Liver (tissue), 10 donors: ENCODE measurements at places on chromosomes 16 and 17. TPM values are rescaled to one million over a fixed set of nuclear protein-coding genes. Genes with fewer than 3 reads are reported as not detected.

Gene PRAC1
- total RNA-seq = not detected

Gene SMIM36
- total RNA-seq = not detected

Gene LRRC37A3
- total RNA-seq = 4.5 TPM

GRCh38 chr16:66705790-66706505 is 9.4 kb upstream of the CMTM4 start:
- H3K27ac ChIP-seq = peak overlapping the region; percentile 76
- H3K27me3 ChIP-seq = no peaks in the 10 kb centered on the region

DNA sequence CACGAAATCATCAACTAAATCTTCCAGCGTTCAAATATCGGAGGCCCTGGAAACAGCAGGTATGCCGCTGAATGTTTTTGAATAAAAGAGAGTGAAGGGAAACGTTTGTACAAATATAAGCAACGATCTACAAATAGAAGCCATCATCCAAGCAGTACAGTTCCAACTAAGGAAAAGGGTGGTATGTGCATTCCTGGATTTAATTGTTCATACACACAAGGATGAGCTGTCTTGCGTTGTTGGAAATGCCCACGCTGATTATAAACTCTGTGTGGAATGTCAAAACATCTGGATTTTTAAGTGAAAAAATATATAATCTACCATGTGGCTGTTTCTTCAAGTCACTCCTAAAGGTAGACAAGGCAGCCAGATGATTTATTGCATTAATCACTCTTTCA is 191.8 kb upstream of the HSBP1 start:
- no peak for DNase-seq
- peaks cover 5% of the 10 kb centered on the region for H3K27me3 ChIP-seq

GRCh38 chr16:88507231-88507743 is 54.2 kb downstream of the ZFPM1 start:
- H3K27me3 ChIP-seq = no peaks in the 10 kb centered on the region
- no peak overlapping the region for H3K27ac ChIP-seq
- H3K36me3 ChIP-seq = peaks cover 6% of the 10 kb centered on the region
- H3K4me3 ChIP-seq = no peak overlapping the region
- DNase-seq = no peak

DNA sequence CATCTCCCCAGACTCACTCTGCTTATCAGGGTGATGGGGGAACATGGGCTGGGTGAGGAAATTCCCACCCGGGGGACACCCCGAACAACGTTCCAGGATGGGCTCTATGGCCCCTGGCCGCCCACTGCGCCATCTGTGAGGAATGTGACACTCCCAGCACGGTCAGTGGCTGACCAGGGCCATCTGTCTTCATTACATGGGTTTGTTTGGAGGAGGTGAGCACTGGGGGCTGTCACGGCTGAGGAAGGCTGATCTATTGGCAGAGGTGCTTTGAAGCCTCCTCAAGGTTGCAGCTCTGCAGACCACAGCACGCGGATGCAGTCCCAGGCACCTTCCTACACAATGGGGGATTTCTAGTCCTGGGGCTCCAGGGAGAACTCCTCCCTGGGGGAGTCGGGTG is 214.1 kb upstream of the FOXF1 start:
- no peak overlapping the region for H3K4me3 ChIP-seq
- H3K4me1 ChIP-seq = no peaks in the 10 kb centered on the region
- no peak for DNase-seq
- no peak overlapping the region for H3K27ac ChIP-seq

GRCh38 chr17:13746404-13746803 is 144.7 kb upstream of the HS3ST3A1 start:
- H3K4me3 ChIP-seq = no peak overlapping the region
- no peaks in the 10 kb centered on the region for H3K36me3 ChIP-seq
- no peak for DNase-seq
- no peaks in the 10 kb centered on the region for H3K4me1 ChIP-seq

- peak; percentile 35 for DNase-seq
- no peaks in the 10 kb centered on the region for H3K27me3 ChIP-seq
- H3K27ac ChIP-seq = no peak overlapping the region
- no peaks in the 10 kb centered on the region for H3K36me3 ChIP-seq
- H3K4me3 ChIP-seq = no peak overlapping the region
- peaks cover 9% of the 10 kb centered on the region for H3K4me1 ChIP-seq
Observed at GRCh38 chr17:18950944-18951905, 740 bp upstream of the SLC5A10 start.

DNA sequence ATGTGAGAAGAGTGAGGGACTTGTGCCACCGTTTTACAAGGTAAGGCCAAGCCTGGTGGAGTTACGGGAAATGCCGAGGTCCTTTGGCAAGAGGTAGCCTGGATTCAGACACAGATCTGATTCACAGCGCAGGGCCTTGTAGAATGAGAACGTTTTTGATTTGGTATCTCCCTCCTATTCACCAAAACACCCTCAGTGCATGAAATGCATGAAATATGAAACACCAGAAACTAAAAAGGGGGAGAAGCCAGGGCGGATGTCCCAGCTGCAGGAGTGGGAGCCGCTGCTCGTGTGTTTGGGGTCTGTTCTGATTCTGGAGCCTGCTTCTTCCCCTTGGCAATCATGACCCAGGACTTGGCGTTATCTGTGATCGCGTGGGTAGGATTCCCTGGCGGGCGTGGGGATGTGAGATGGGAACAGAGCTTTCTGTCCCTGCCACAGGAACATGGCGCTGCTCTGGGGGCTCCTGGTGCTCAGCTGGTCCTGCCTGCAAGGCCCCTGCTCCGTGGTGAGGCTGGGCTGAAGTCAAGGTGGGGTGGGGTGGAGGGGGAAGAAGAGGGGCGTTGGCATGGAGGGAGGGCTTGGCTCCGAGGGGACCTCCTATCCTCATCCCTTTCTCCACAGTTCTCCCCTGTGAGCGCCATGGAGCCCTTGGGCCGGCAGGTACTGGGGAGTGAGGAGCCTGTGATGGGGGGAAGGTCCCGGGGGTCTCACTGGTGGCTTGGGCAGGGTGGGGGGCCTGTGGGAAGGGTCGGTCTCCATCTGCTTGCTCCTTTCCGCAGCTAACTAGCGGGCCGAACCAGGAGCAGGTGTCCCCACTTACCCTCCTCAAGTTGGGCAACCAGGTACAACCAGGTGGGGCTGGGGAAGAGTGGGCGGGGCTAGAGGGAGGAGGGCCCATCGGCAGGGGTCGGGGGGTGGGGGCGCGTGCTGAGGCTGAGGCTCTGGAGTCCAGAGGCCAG is 2.2 kb downstream of the SERPINF2 start:
- DNase-seq = peak; percentile 69
- peak overlapping the region; percentile 58 for H3K4me3 ChIP-seq
- peaks cover 3% of the 10 kb centered on the region for H3K36me3 ChIP-seq
- H3K27me3 ChIP-seq = no peaks in the 10 kb centered on the region
- H3K4me1 ChIP-seq = peaks cover 23% of the 10 kb centered on the region
- H3K27ac ChIP-seq = peak overlapping the region; percentile 79

DNA sequence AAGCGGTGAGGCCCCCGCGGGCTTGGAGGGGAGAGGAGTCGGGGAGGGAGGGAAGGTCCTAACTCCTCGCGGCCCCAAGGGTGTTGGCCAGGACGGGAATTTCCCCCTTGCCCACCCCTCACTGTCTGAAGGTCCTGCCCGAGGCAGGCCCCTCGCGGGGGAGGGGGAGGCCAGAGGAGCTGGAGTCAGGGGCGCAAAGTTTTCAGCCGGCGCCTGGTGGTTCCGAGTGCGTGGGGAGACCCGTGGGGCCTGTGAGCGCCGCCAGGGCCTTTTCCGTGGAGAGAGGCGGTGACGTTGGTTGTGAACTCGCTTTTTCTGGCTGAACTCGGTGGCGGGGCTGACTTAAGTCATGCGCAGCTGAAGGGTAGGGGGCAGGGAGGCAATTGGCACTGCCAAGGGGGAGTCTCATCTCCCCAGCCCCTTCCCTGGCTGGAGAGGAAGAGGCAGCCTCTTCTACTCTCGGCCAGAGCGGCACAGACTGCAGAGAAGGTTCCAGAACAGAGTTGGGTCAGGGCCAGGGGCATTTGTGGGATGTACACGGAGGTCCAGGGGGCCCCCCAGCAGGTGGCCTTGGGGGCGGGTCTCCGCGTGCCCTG is 1.5 kb downstream of the CACNA1H start:
- H3K4me1 ChIP-seq = peaks cover 32% of the 10 kb centered on the region
- H3K36me3 ChIP-seq = no peaks in the 10 kb centered on the region
- H3K27ac ChIP-seq = peak overlapping the region; percentile 63
- peak overlapping the region; percentile 35 for H3K4me3 ChIP-seq
- H3K27me3 ChIP-seq = no peaks in the 10 kb centered on the region

DNA sequence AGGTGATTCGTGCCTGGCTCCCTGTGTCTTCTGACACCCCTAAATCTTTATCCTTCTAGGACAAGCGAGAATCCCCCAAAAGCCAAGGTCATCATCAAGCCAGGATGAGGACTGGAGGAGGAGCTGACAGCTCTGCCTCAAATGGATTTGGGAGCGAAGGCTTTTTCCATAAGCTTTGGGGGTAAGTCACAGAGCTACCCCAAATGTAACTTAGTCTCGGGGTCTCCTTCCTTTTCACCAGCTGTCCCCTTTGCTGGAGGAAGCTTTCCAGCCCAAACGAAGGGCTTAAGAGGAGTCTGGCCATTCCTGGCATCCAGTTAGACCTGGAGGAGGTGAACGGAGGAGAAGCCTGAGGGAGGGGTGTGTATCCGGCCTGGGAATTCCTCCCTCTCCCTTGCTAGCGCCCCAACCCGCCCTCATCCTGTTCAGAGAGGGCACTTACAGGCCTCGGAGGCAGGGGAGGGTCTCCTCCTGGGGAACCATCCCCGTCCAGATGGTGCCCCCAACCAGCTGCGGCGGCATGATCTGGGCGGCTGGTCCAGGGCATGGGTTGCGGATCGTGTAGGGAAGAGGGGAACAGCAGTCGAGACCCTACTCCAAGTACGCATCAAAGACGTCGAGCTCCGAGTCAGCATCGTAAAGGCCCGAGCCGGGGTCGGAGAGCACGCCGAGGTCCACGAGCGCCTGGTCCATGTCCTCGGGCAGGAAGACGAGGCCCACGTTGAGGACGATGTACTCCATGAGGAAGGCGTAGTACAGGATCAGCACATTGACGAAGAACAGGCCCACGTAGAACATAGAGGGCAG is 938 bp downstream of the DEXI start:
- peak overlapping the region; percentile 74 for H3K4me3 ChIP-seq
- no peak for DNase-seq
- H3K27ac ChIP-seq = peak overlapping the region; percentile 49
- no peaks in the 10 kb centered on the region for H3K36me3 ChIP-seq
- peaks cover 80% of the 10 kb centered on the region for H3K4me1 ChIP-seq

DNA sequence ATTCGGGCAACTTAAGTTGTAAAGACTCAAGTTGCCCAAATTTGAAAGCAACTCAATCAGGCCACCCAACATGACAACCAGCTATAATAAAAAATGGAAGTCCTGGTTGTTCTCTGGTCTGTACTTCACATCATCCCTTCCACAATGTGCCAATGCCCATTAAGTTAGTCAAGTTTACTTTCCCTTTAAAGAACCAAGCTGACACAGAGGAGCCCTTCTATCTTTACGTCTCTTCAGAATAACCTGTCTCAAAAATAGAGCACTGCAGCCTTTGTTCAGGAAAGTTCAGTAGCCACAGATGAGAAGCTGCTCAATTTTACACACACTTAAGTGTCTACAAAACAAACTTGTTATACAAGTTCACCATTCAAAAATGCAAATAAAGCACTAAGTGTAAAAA is 75.1 kb upstream of the C17orf78 start:
- peaks cover 3% of the 10 kb centered on the region for H3K36me3 ChIP-seq
- no peak overlapping the region for H3K27ac ChIP-seq
- H3K4me1 ChIP-seq = no peaks in the 10 kb centered on the region

DNA sequence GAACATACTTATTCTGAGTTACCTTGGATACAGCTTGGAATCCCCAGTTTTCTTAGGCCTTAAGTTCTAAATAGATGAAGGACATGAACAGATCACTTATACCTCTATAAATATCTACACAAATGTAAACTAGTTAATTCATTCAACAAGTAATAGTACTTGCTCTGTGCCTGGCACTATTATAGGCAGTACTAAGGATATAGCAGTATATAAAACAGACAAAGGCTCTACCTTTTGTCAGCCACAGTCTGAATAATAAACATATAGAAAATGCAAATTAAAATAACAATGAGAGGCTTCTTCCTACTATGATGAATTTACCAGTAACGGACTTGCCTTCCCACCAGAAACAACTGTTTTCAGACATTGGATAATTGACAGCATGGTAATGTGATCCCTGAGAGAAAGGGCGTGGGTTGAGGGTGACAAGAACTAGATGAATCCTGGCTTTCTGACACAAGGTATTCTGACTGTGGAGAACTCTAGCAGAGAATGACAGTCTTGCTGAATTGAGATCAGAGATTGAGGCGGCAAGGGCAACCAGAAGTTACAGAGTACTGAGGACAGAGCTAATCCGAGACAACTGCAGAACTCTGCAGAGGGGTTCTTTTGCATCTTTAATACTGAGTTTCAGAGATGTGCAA is 170.5 kb downstream of the TANC2 start:
- H3K27ac ChIP-seq = no peak overlapping the region
- H3K4me1 ChIP-seq = no peaks in the 10 kb centered on the region
- DNase-seq = no peak
- H3K27me3 ChIP-seq = no peaks in the 10 kb centered on the region

- H3K27ac ChIP-seq = no peak overlapping the region
- H3K4me3 ChIP-seq = no peak overlapping the region
- no peaks in the 10 kb centered on the region for H3K27me3 ChIP-seq
- DNase-seq = no peak
Observed at GRCh38 chr16:28219282-28219681, 7.5 kb upstream of the XPO6 start.

- H3K4me3 ChIP-seq = no peak overlapping the region
- H3K36me3 ChIP-seq = no peaks in the 10 kb centered on the region
- peak overlapping the region; percentile 30 for H3K27ac ChIP-seq
- no peaks in the 10 kb centered on the region for H3K27me3 ChIP-seq
- DNase-seq = no peak
- H3K4me1 ChIP-seq = no peaks in the 10 kb centered on the region
Observed at GRCh38 chr16:73172241-73172972, 124.5 kb upstream of the ZFHX3 start.

GRCh38 chr16:61421111-61421510 is 615.1 kb downstream of the CDH8 start:
- H3K36me3 ChIP-seq = no peaks in the 10 kb centered on the region
- DNase-seq = no peak
- H3K27me3 ChIP-seq = no peaks in the 10 kb centered on the region
- H3K4me1 ChIP-seq = no peaks in the 10 kb centered on the region
- no peak overlapping the region for H3K4me3 ChIP-seq

- H3K27me3 ChIP-seq = no peaks in the 10 kb centered on the region
- H3K4me1 ChIP-seq = peaks cover 3% of the 10 kb centered on the region
- no peak for DNase-seq
- H3K27ac ChIP-seq = no peak overlapping the region
- peaks cover 3% of the 10 kb centered on the region for H3K36me3 ChIP-seq
Observed at GRCh38 chr17:56939869-56940484, 20.9 kb downstream of the COIL start.
